Right renal pelvis (tissue), 4 donors: ENCODE measurements at places on chromosomes 3 and 15. TPM values are rescaled to one million over a fixed set of nuclear protein-coding genes. Genes with fewer than 3 reads are reported as not detected.

GRCh38 chr3:243356-243725, 46.8 kb downstream of the CHL1 start:
- DNase-seq, result no peak

- DNase-seq, result no peak
Observed at GRCh38 chr3:150225986-150226385, 182.1 kb upstream of the TSC22D2 start.

DNA sequence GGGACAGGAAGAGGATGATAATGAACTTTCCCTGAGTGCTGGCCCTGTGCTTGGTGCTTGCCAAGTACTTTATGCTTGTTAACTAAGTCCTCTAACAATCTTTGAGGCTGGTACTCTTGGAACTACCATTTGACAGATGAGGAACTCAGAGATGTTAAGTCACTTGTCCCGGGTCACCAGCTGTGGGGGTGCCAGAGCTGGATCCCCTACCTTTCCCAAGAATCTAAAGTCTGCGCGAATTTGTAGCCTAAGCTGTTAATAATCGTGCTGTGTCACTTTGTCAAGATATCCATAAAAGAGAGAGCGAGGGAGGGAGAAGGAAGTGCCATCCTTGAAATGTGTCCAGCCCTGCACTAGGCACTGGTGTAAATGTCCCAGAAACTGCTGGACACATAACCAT, 19.0 kb upstream of the ACOX2 start:
- DNase-seq, result no peak

DNA sequence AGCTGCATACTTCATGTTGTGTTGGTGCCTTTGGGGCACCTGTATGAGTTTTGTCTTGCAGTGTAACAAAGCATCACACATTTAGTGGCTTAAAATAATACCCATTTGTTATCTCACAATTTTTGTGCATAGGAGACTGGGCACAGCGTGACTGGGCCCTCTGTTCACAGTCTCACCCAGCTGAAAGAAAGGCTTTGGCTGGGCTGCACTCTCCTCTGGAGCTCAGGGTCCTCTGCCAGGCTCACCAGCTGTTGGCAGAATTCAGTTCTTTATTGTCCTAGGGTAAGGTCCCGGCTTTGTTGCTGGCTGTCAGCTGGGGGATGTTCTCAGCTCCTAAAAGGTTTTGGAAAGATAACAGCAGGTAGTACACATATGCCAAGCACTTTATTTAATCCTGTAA, 263.3 kb downstream of the CLSTN2 start:
- no peak for DNase-seq

- no peak for DNase-seq
Observed at GRCh38 chr15:73684581-73685455, 635 bp downstream of the CD276 start.

DNA sequence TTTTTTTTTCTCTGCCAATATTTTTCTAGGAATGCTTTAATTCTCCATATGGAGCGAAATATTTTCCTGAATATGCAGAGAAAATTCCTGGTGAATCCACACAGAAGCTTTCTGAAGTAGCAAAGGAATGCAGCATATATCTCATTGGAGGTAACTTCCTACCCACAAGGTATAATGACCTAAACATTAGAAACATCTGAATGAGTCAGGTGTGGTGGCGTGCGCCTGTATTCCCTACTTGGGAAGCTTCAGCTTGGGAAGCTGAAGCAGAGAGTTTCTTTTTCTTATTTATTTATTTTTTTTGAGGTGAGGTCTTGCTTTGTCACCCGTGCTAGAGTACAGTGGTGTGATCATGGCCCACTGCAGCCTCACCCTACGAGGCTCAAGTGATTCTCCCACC, 5.2 kb downstream of the NIT2 start:
- no peak for DNase-seq

DNA sequence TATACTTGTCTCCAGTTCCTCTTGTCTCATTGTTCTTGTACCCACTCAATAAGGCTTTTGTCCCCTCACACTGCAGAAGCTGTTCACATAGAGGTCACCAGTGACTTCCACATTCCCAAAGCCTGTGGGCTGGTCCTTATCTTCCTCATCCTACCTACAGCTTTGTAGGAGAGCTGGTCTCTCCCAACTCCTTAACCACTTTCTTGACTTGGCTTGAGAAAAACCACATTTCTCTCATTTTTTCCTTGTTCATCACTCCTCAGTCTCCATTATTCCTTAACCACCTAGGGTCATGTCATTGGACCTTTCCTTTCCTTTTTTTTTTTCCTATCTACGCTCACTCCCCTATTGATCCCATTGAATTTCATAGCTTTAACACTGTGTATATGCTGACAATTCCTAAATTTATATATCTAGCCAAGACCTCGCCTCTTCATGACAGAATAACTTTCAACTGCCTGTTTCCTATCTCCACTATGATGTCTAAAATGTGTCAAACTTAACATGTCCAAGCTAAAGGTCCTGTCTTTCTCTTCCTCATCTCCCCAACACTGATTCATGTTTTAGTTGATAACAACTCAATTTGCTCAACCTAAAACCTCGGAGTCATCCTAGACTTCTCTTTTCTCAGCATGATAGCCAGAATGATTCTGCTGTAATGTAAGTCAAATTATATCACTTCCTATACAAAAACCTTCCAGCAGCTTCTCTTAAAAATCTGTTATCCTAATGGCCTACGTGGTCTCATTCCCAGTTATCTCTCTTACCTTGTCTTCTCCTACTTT, 49.5 kb downstream of the CEP63 start:
- no peak for DNase-seq

- no peak for DNase-seq
Observed at GRCh38 chr15:37143351-37143750, 43.0 kb upstream of the MEIS2 start.

DNA sequence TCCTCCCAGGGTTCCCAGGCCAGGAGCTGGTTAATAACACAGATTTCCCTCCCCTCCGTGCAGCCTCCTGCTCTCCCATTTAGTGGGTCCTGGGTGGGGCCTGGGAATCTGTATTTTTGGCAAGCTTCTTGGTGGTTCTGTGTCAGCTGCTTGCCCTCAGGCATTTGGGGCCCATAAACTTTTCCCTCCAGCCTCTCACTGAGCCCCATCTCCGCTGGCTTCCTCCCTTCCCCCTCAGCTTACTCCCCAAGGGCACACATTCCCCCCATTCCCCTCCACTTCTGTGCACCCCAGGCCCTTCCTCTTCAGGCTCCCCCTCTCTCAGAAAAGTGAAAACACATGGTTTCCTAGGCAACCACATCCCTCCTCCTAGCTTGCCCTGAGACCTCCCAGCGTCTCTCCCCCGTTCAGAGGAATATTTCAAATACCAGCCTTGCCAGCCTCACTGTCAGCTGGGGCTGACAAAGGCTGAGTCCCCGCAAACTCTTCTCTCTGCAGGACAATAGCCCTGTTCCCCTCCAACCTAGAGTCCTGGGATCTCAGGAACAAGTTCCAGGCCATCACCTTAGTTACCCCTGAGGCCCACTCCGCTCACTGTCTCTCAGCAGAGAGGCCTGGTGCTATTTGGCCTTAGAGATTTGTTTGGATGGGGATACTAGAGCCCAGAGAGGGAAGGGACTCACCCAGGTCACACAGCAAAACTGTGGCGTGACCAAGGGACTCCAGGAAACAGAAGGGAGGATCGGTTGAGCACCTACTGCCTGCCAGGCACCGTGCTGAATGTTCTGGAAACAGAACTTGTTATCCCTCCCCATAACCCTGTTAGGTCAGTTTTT, 44.6 kb upstream of the SMAD6 start:
- no peak for DNase-seq

- no peak for DNase-seq
Observed at GRCh38 chr3:76561494-76562236, 478.2 kb upstream of the ROBO2 start.

DNA sequence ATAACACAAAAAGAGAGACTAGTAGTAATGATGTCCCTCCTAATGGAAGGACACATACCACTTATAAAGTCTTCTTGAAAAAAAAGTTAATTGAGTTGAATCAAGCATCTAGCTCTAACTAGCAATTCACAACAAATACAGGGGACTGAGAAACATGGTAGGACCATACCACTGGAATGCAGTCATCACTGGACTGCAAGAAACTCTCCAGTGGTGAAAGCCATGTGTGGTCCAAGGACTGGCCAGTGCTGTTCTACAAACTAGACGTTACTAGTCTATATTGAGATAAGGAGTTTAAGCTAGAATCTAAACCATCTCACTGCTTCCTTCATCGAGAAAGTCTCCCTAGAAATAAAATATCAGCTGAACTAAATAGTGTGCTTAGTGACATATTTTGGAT, 16.7 kb downstream of the FBN1 start:
- DNase-seq, result no peak

DNA sequence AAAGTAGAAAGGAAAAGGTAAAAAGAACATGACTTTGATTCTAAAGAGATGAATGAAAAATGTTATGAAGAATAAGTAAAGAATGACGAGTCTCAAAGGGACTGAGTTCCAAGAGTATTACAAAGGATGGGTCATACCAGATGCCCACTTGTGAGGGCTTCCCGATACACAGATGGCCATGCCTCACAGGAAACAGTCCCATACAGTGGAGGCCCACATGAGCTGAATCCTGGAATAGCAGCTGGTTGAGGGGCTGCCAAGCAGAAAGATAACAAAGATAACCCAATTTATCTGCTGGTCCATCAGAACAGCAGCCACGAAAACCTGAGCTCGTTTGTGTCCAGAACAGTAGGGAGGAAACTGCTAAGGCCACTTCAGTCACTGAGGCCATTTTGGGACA, 3.7 kb downstream of the SSR3 start:
- no peak for DNase-seq

DNA sequence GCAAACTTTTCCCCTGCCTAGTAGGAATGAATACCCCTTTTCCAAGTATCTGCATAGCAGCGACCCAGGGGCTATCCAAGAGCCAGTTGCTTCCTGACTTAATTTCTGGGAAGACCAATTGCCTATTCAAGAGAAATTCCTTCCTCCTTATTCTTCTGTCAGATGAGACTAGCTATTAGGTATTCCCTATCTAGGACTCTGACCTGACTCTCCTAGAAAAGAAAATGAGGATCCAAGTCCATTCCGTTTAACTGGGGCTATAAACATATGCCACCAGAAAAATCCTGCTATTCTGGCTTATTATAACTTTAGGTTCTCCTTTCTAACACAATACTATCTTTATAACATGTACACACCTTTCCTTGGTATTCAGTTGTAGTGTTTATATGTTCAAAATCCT, 1.7 kb downstream of the HHLA2 start:
- DNase-seq, result no peak

- DNase-seq, result no peak
Observed at GRCh38 chr3:71251156-71251775, 332.3 kb downstream of the FOXP1 start.

DNA sequence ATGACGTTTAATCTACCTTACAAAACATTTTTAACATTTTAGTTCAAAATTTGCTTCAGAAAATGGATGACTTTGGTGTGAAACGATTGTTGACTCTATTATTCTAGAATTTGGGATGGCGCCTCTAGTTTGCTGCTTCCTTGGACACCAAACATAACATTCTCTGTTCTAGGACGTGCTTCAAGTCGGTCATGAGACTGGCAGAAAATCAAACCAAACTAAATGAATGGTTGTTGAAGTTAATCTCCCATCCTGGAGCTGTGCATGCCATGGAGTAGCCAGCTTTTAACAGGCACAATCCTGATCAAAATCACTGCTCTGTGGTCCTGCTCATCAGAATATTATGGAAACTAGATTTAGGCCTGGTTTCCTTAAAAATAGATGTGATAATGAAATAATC, 9.6 kb upstream of the LRRFIP2 start:
- DNase-seq, result no peak

Gene ATP2C1
- polyA plus RNA-seq, result 158 TPM

Gene ALG1L2
- polyA plus RNA-seq, result 2.1 TPM

Gene CLRN1
- polyA plus RNA-seq, result not detected

Gene RTP3
- not detected for polyA plus RNA-seq

Gene NCK1
- polyA plus RNA-seq, result 48.3 TPM

Gene PSTPIP1
- 0.89 TPM for polyA plus RNA-seq
